Hepatocyte (in vitro differentiated cells): ENCODE measurements at places on chromosomes 11 and 22. TPM values are rescaled to one million over a fixed set of nuclear protein-coding genes. Genes with fewer than 3 reads are reported as not detected.
A peak's percentile ranks its signal among the peaks of the same experiment; 100 is the strongest.

DNA sequence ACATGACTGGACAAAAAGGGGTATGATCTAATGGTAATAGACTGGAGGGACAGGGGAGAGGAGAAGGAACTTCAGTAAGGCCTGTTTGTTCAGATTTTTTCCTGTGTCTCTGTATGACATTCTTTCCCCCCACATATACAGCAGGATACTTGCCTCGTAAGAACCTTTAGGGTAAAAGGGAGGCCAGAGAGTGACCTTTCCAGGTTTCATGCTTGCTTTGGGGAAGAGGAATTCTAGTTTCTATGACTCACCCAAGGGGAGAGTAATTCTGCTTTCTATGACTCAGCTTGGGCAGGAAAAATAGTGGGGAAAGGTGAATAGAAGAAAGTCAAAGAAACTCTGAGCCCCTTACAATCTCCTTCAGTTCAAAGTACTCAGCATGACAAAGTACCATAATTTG is 457.0 kb downstream of the DLG2 start:
- H3K27ac ChIP-seq = peak overlapping the region; percentile 68
- peaks cover 8% of the 10 kb centered on the region for H3K4me1 ChIP-seq
- H3K4me3 ChIP-seq = no peak overlapping the region
- peak; percentile 37 for DNase-seq
- no peaks in the 10 kb centered on the region for H3K36me3 ChIP-seq

GRCh38 chr11:57163160-57163868 is 18.4 kb upstream of the LRRC55 start:
- no peak overlapping the region for H3K27ac ChIP-seq
- no peaks in the 10 kb centered on the region for H3K4me1 ChIP-seq
- no peaks in the 10 kb centered on the region for H3K27me3 ChIP-seq
- H3K36me3 ChIP-seq = no peaks in the 10 kb centered on the region
- DNase-seq = no peak

Gene C11orf86
- total RNA-seq = 1.5 and 3.4 TPM in 2 replicates

Gene SCGB1C1
- not detected in 2 replicates for total RNA-seq

Gene SYT8
- total RNA-seq = 2.6 and 6.3 TPM in 2 replicates

Gene DEUP1
- total RNA-seq = 0.40 and 0.47 TPM in 2 replicates

DNA sequence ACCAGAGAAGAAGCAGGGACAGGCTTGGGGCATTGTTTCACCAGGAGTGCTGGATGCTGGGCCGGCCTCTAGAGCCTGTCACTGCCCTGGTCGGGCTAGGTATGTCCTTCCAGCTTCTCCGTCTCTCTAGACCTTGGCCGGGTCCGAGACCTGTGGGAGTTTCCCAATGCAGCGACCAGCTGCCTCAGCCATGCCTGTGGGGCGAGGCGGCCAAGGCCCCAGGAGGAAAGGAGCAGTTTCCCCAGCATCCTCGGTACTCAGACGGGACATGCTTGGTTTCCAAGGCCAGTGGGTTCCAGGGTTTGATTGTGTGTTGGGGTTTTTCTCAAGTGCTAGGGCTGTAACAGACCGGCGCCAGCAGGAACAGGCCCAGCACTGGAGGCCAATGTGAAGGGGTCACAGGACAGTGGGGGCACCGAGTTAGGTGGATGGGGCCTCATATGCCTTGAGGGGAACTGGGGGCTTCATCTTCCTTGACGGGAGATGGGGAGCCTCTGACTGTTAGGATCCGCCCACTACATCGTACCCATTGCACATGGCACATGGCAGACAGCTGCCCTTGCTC is 339.0 kb downstream of the TBC1D22A start:
- H3K27ac ChIP-seq = peak overlapping the region; percentile 89
- H3K4me3 ChIP-seq = no peak overlapping the region
- no peaks in the 10 kb centered on the region for H3K36me3 ChIP-seq
- peak; percentile 3 for DNase-seq

DNA sequence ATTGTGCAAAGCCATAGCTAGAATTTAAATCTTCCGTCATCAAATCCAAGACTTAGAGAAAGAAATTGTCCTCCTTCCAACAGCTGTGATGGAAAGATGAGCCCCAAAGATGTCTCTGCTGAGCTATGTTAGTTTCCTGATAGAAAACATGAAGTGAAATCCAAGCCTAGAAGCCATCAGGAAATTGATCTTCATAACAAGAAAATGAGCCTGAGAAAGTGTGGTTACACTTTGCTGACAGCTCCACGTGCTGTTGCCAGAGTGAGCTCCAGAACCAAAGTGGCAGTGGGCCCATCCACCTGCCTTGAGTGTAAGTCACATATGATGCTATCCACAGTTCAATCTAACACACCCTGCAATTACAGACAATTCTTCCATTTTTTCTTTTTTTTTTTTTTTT is 58.0 kb upstream of the UBASH3B start:
- DNase-seq = no peak
- H3K4me1 ChIP-seq = peaks cover 4% of the 10 kb centered on the region

DNA sequence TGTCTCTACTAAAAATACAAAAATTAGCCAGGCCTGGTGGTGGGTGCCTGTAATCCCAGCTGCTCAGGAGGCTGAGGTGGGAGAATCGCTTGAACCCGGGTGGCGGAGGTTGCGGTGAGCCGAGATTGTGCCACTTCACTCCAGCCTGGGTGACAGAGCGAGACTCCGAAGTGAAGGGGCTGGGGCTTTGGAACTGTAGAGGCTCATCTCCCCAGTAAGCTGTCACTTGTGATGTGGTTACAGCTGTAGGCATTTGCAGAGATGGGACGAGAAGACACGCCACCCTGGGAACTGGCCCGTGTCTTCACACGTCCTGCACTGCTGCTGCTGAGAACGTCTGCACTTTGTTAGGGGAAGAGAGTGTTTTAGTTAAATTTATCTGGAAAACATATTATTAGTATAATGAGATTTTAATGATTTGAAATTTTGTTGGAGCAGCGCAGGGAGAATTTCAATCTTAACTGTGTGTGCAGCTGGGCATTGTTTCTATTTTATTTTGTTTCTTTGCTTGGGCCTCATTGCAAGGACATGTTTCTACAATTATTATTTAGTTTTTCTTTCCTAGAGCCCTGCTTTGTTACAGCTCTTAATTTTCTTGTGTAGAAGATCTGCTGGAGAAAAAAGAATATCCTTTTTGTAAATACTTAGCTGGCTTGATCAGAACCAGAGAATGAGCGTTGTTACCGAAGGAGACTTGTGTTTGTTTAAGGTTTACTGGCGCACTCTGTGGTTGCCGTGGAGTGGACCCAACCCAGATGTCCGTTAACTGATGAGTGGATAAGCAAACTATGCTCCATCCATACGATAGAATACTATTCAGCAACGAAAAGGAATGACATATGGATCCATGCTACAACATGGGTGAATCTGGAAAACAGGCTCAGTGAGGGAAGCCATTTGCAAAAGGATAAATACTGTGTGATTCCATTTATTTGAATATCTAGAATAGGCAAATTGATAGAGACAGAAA is 18.4 kb downstream of the PARVB start:
- DNase-seq = no peak
- H3K36me3 ChIP-seq = no peaks in the 10 kb centered on the region
- peaks cover 14% of the 10 kb centered on the region for H3K4me1 ChIP-seq
- no peaks in the 10 kb centered on the region for H3K27me3 ChIP-seq

GRCh38 chr11:61827571-61828378 is at the start of gene FADS2:
Gene FADS2 (plus strand): TSS chr11:61828300. CDS start chr11:61828391, 91 bp downstream.
- H3K27me3 ChIP-seq = no peaks in the 10 kb centered on the region
- H3K4me1 ChIP-seq = peaks cover 26% of the 10 kb centered on the region
- DNase-seq = peak; percentile 96
- H3K4me3 ChIP-seq = peak within 1 kb of the TSS; percentile 95

GRCh38 chr11:10502770-10503169 is 38.2 kb downstream of the RNF141 start:
- no peaks in the 10 kb centered on the region for H3K36me3 ChIP-seq
- no peak overlapping the region for H3K4me3 ChIP-seq
- no peak for DNase-seq
- H3K4me1 ChIP-seq = no peaks in the 10 kb centered on the region

Gene GUCY1A2
- total RNA-seq = 8.4 and 9.1 TPM in 2 replicates

Gene DDX6
- 111 and 122 TPM in 2 replicates for total RNA-seq

Gene YAP1
- 111 and 125 TPM in 2 replicates for total RNA-seq

Gene OR52A1
- total RNA-seq = not detected in 2 replicates

DNA sequence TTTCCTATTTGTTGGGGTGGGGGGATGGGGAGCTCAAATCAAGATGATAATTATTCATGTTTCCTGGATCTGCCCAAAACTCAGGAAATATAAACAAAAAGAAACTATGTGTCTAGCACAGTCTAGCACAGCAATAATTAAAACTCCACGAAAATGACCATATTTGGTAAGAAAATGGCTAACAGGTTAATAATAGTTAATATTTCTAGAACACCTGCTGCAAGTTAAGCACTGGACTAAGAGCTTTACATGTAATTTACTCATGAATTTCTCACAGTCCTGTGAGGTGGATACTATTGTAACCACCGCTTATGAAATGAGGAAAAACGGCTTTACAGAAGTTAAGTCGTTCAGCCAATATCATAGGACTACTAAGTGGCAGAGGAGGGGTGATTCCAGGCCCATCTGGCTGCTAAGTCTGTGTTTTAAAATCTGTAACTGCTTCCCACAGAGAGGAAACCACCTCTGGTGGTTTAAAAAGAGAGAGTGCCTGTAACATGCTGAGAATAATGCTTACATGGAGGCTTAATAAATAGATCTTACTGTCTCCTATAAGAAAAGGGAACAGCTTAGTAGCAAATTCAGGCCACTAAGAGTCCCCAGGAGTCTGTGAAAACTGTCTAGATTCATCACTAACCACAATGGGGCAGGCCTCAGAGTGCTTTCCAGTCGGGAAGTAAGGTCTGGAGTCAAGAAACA is 11.0 kb upstream of the AMOTL1 start:
- peaks cover 15% of the 10 kb centered on the region for H3K4me1 ChIP-seq
- H3K4me3 ChIP-seq = no peak overlapping the region
- no peak for DNase-seq
- no peaks in the 10 kb centered on the region for H3K36me3 ChIP-seq
- H3K27ac ChIP-seq = no peak overlapping the region

- no peak for DNase-seq
- H3K36me3 ChIP-seq = no peaks in the 10 kb centered on the region
- no peak overlapping the region for H3K27ac ChIP-seq
- H3K4me3 ChIP-seq = no peak overlapping the region
- no peaks in the 10 kb centered on the region for H3K4me1 ChIP-seq
These were observed 103.9 kb upstream of the ANO3 start for GRCh38 chr11:26227883-26228502.

DNA sequence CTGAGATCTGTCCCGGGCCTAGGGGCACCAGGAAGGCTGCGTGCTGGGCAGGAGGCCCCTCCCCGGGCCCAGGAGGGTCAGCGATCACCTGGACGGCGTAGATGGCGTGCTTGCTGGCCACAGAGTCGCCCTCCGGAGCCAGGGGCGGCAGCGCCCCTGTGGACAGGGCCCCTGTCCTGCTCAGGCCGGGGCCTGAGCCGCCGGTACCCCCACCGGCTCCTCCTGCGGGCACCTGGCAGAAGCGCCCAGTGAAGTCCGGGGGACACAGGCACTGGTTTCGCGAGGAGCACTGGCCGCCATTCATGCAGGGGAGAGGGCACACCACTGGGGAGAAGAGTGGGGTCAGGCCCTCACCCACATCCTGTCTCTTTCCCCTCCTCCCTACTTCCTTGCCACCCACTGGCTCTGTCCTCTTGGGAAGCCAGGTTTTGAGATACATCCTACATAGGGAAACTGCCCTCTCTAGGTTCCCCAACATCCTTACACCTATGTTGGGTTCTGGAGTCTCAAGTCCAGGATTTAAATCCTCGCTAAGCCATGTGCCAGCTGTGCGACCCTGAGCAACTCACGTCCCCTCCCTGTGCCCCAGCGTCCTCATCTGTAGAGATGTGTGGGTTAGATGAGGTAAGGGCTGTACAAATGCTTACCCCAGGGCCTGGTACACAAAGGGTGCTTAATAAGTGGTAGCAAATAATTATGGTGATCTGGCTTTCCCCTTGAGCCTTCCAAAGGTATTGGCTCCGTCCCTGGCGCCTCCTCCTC is 3.9 kb downstream of the LTBP3 start:
- no peak overlapping the region for H3K4me3 ChIP-seq
- no peak for DNase-seq

GRCh38 chr22:31378123-31378522 is 21.3 kb upstream of the DRG1 start:
- H3K27ac ChIP-seq = no peak overlapping the region
- no peaks in the 10 kb centered on the region for H3K27me3 ChIP-seq
- no peak for DNase-seq
- no peak overlapping the region for H3K4me3 ChIP-seq

Gene SLC15A3
- 1.4 and 3.3 TPM in 2 replicates for total RNA-seq

Gene C11orf21
- total RNA-seq = 0.17 TPM in 1 of 2 replicates, not detected in the other

- no peak overlapping the region for H3K4me3 ChIP-seq
- H3K27ac ChIP-seq = no peak overlapping the region
- DNase-seq = no peak
- H3K36me3 ChIP-seq = no peaks in the 10 kb centered on the region
- no peaks in the 10 kb centered on the region for H3K27me3 ChIP-seq
- H3K4me1 ChIP-seq = no peaks in the 10 kb centered on the region
These were observed 46.6 kb downstream of the KCNQ1OT1 start for GRCh38 chr11:2653198-2653551.

Gene BTG4
- total RNA-seq = not detected in 2 replicates

Gene DSCAML1
- total RNA-seq = 2.6 and 3.2 TPM in 2 replicates

Gene TSSK2
- total RNA-seq = not detected in 2 replicates

Gene CAT
- 0.24 and 0.47 TPM in 2 replicates for total RNA-seq

DNA sequence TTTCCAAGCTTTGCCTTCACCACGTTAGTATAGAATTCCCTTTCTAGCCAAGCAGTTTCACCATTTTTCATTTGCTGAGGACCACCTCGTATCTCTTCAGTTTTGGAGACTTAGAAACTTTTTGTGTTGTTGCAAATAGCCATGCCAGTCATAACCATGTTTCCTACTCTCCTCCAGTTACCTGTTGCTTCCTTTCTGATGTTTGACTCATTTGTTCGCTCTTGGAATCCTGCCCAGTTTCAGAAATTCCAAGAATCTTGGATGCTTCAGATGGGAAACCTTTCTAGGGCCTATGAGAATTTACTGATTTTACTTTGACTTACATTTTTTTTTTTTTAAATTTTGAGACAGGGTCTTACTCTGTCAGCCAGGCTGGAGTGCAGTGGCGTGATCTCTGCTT is 65.4 kb downstream of the PPP6R3 start:
- no peaks in the 10 kb centered on the region for H3K27me3 ChIP-seq
- no peaks in the 10 kb centered on the region for H3K36me3 ChIP-seq
- no peak for DNase-seq

DNA sequence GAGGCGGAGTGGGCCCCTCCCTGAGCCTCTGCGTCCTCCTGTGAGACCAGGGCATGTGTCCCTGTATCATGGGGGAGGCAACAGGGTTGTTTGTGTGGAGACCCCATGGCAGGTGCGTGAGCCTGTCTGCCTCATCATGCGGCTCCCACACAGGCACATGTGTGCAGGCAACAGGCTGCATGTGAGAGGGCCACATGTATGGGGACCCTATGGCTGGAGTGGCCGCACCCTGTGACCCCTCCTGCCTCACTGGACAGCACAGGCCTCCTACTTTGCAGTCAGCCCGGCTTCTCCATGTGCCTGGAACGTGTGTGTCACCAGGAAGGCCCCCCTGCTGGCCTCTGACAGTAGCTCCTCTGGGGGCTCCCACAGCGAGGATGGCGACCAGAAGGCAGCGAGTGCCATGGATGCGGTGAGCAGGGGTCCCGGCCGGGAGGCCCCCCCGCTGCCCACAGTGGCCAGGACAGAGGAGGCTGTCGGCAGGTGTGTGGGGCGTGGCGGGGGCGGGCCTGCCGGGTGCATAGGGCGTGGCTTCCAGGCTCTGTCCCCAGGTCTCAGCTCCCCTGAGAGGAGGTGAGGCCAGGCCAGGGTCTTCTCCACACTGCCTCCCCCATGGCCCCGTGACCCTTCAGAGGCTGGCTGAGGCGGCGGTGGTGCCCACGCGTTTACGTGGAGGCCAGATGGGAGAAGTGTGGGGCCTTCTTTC is 34.1 kb downstream of the SBF1 start:
- no peak overlapping the region for H3K27ac ChIP-seq
- no peak overlapping the region for H3K4me3 ChIP-seq
- H3K36me3 ChIP-seq = no peaks in the 10 kb centered on the region
- H3K27me3 ChIP-seq = no peaks in the 10 kb centered on the region
- H3K4me1 ChIP-seq = no peaks in the 10 kb centered on the region
